ENCODE measurements at places on chromosomes 4 and X.

DNA sequence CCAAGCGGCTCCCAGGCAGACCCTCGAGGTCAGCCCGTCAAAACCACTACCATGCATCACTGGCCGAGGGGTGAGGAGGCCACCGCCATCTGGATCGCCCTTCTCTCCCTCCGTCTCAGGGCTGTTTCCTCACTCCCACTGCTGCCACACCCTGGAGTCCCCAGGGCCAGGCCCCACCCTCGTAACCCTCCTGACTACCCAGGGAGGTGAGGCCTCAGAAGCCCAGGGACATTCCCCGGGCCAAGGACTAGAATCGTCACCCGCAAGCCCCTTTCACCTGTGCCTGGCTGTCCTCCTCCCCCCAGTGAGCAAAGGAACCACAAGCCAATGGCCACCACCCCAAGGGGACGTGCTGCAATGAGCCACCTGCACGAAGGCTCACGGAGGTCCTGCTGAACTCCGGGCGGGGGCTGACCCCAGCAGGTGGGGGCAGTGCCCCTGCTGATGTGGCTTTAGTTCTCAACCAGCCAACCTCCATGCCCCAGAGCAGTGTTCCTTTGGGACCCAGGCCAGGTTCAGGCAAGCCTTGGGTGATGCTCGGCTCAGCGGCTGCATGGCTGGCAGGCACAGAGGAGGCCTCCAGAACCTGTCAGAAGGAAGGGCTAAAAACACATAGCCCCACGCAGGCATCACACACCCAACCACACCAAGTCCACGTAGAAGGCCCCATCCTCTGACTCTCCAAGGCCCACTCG is 23.8 kb downstream of the PPP2R2C start:
- DNase-seq, result no peak

DNA sequence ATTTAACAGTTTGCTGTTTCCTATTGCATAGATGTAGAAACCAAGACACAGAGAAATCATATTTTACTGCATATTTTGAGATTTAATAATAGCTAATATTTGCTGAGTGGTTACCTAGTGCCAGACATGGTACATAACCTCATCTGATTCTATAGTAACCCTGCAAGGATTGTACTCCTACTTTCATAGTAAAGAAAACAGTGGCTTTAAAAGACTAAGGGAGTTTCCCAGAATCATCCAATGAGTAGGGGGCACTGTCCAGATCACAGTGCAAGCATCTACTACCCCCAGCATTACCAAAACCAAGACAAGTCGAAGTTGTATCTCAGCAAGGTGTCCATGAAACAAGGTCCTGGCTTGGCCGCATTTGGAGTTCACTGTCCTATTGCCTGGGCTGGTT is 224.5 kb upstream of the TENM3 start:
- DNase-seq, result no peak

- DNase-seq, result no peak
Observed at GRCh38 chrX:10015355-10015722, 48.2 kb downstream of the CLDN34 start.

- DNase-seq, result no peak
Observed at GRCh38 chrX:18537524-18537923, 112.1 kb downstream of the CDKL5 start.

DNA sequence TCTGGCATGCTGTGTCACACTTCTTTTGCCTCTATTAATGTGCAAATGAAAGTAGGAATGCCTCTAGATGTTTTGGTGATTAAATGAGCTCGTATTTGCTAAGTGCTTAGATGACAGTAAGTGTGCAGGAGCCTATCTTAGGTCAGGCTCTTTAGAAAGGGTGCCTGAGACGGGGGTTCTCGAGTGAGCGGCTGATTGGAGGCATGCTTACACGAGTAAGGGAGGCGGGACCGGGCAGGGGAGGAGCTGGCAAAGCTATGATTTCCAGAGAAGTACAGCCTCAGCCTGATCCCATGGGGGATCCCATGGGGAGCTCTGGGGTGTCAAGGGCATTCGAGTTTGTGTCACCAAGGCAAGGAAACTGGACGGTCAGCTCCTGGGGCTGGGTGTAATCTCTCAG is 44.8 kb downstream of the CLDN34 start:
- no peak for DNase-seq

DNA sequence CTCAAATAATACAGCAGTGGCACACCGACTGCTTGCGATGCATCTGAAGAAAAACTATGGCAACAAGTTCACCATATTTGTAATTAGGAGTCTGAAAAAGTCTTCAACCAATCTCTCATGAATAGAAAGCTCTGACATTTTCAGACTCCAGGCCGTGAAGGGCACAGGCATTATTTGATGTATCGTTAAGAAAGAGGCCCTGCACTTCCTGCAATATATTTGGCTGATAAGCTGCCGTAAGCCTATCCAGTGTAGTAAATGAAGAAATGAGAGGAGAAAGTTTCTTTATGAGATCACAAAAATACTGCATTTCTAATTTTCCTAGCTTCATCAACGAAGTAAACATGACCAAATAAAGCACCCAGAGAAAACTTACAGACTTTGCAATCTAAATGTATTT is 613.8 kb upstream of the TECRL start:
- DNase-seq, result no peak

DNA sequence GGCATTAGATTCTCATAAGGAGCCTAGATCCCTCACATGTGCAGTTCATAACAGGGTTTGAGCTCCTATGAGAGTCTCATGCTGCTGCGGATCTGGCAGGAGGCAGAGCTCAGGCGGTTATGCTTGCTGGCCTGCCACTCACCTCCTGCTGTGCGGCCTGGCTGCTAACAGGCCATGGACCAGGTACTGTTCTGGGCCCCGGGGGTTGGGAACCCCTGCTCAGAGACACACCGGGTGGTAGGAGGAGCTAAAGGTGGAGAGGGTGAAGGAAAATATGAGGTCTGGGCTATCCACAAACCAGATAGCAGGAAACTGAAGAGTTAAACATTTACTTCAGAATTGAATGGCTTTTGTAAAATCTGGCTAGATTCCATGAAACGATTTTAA is 5.9 kb upstream of the F11 start:
- DNase-seq, result no peak

- DNase-seq, result no peak
Observed at GRCh38 chr4:88511236-88511635, 12.3 kb downstream of the PYURF start.

GRCh38 chr4:143348233-143349077 is 11.8 kb downstream of the GAB1 start:
- DNase-seq, result no peak

DNA sequence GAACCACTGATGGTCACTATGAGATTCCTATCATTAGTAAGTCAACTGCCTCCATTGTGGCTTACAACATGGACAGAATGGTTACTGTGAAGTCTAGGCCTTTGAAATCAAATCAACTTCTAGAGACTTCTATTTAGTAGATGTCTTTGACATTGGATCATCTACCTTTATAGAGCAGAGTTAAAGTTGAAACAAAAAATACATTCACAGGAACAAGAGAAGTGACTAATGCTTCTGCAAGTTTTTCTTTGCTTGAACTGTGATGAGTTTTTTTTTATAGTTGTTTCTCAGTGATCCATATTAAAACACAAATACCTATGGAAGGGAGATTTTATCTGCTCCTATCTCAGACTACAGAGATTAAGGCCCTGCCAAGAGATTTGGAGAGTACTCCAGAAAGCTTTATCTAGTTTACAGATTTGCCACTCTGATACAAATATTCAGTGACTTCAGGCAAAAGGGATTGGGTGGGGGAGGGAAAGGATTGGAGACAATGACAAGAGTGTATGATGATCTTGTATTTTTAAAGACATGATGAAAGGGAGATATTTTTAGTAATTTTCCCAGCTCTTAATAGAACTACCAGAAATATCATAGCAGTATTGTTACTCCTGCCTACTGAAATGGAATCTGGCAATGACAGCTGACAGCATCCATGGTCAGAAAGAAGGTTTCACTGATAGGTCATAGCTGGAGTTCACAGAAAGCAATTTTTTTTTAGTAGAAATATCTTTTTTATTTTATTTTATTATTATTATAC is 16.0 kb upstream of the EPGN start:
- DNase-seq, result no peak

GRCh38 chrX:903116-903515 is 272.5 kb downstream of the SHOX start:
- peak; percentile 57 for DNase-seq

DNA sequence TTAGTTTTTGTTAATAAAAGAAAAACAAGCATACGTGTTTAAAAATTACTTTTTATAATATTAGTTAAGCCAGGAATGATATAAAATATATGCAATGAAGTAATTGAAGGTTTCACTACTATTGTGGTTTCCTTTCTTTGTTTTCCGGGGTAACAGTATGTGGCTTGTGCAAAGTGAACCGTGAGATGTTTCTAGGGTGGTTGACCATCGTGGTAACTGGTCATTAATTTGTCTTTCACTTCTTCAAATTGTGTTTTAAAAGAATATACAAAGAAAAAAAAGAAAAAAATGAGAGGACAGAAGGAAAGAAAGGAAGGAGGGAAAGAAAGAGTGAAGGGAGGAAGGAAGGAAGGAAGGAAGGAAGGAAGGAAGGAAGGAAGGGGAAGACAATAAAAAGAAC is 330.1 kb upstream of the CPXCR1 start:
- no peak for DNase-seq

DNA sequence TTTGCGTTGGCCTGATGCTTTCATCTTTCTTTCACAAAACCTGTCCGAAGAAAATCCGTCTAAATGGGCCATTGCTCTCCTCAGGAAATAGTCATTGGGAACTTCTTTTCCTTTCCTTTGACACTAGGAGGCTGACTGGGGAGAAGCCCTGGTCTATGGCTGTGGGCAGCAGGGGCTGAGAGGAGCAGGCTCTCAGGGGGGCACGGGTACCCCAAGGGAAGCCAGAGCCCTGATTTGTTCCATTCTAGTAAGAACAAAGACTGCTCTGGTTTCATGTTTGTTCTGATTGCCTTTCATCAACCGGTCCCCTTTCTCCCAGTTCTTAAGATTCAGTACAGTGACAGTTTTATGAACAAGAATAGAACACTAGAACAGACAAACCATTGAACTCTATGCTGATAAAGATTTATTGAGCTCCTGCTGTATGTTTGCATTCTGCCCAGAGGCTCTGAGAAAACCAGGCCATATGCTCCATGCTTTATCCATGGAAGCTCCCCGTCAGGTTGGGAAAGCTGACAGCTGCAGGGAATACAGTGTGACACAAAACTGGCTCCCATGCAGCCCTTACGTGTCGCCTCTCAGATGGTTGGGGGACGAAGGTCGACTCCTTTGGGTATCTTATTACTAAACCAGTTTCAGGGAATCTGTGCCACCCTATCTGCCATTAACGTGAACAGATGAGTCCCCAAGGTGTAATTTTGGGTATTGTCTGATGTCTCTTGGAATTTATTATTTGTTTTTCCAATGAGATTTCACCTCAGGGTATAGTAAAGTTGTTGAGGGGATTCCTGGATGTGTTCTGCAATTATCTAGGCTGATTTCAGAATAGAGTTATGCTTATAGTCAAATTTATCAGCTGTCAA is 72.4 kb upstream of the MSANTD1 start:
- no peak for DNase-seq

GRCh38 chrX:23854122-23854521 is 53.6 kb downstream of the APOO start:
- no peak for DNase-seq

DNA sequence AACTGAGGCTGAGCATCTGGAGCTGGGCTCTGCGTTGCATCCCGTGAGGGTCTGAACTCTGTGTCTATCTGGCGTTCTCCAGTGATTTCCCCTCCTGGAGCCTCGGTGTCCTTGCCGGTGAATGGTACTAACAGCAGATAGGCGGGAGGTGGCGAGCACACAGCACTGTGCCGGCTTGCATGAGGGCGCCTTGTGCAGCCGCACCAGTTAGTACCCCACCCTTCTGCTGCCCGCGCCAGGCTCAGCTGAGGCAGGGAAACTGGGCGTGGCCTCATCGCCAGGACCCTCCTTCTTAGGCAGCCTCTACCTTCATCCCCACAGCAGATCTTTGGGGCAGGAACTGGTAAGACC is 42.7 kb downstream of the SORCS2 start:
- DNase-seq, result no peak

DNA sequence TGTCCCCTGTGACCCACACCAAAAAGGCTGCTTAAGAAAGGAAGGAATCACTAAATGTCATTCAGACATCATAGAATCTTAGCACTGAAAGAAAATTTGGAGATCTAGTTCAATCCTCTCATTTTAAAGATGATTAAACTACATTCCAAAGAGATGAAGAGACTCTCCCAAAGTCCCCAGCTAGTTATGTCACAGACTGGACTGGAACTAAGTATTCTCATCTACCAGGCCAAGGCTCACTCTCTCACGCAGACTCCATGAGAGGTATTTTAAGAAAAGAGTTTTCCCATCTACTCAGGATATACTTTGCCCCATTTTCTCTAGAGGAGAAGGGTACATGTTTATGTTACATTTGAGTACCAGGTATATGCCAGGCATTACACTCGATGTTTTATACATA is 6.9 kb downstream of the FABP2 start:
- DNase-seq, result no peak

- peak; percentile 84 for DNase-seq
Observed at GRCh38 chr4:30717208-30718020, 2.8 kb upstream of the PCDH7 start.

GRCh38 chrX:54093571-54093970 is 49.3 kb upstream of the PHF8 start:
- DNase-seq, result no peak

- no peak for DNase-seq
Observed at GRCh38 chr4:147463065-147463464, 17.8 kb upstream of the EDNRA start.

GRCh38 chr4:159240046-159240445 is 137.2 kb downstream of the RAPGEF2 start:
- no peak for DNase-seq

GRCh38 chrX:39756086-39756883 is 341.5 kb downstream of the BCOR start:
- no peak for DNase-seq

GRCh38 chr4:169238445-169238844 is 32.3 kb downstream of the SH3RF1 start:
- no peak for DNase-seq

GRCh38 chr4:84849051-84849640 is 117.3 kb downstream of the WDFY3 start:
- no peak for DNase-seq
